Activated B cell treated with CpG ODN at 0.5 μM for 24 hours (primary cell): ENCODE measurements at places on chromosomes 4 and X.

GRCh38 chr4:53490965-53491622, 100.2 kb downstream of the LNX1 start:
- H3K27ac ChIP-seq = no peak overlapping the region
- peaks cover 7% of the 10 kb centered on the region for H3K27me3 ChIP-seq
- no peak overlapping the region for H3K4me3 ChIP-seq
- no peaks in the 10 kb centered on the region for H3K4me1 ChIP-seq
- no peaks in the 10 kb centered on the region for H3K36me3 ChIP-seq

- no peak for DNase-seq
- no peak overlapping the region for H3K4me3 ChIP-seq
- no peaks in the 10 kb centered on the region for H3K4me1 ChIP-seq
- H3K27ac ChIP-seq = no peak overlapping the region
- no peaks in the 10 kb centered on the region for H3K36me3 ChIP-seq
- H3K27me3 ChIP-seq = peaks cover 4% of the 10 kb centered on the region
Observed at GRCh38 chrX:72041176-72041575, 90.5 kb downstream of the RTL5 start.

- DNase-seq = no peak
- peaks cover 2% of the 10 kb centered on the region for H3K27me3 ChIP-seq
- no peaks in the 10 kb centered on the region for H3K4me1 ChIP-seq
- H3K27ac ChIP-seq = no peak overlapping the region
Observed at GRCh38 chrX:50805276-50805675, 8.7 kb downstream of the SHROOM4 start.

- H3K4me1 ChIP-seq = peaks cover 3% of the 10 kb centered on the region
- no peaks in the 10 kb centered on the region for H3K27me3 ChIP-seq
- no peak overlapping the region for H3K27ac ChIP-seq
- H3K36me3 ChIP-seq = no peaks in the 10 kb centered on the region
Observed at GRCh38 chrX:15207994-15208393, 61.9 kb downstream of the ASB9 start.

DNA sequence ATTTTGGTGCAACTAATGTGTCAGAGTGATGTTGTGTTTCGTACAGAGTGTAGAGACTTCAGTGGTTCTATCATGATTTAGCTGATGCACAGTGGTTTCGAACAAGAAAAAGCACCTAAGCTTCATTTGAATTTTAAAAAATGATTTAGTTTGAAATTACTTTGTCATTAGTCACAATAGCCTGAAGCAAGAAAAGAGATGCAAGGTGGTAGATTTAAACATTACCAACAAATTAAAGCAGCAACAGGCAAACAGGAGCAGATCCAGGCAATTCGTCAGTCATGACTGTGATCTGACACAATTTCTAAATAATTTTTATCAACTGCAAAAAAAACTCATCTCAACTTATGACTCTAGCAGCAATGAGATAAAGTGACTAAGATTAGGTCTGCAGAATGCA, 24.6 kb upstream of the COX7B2 start:
- no peaks in the 10 kb centered on the region for H3K27me3 ChIP-seq
- no peak for DNase-seq
- no peaks in the 10 kb centered on the region for H3K36me3 ChIP-seq
- no peak overlapping the region for H3K27ac ChIP-seq
- H3K4me1 ChIP-seq = no peaks in the 10 kb centered on the region
